ENCODE measurements at places on chromosomes 7 and 10.

- no peak for DNase-seq
These were observed 162.2 kb downstream of the SH3PXD2A start for GRCh38 chr10:103692952-103693811.

DNA sequence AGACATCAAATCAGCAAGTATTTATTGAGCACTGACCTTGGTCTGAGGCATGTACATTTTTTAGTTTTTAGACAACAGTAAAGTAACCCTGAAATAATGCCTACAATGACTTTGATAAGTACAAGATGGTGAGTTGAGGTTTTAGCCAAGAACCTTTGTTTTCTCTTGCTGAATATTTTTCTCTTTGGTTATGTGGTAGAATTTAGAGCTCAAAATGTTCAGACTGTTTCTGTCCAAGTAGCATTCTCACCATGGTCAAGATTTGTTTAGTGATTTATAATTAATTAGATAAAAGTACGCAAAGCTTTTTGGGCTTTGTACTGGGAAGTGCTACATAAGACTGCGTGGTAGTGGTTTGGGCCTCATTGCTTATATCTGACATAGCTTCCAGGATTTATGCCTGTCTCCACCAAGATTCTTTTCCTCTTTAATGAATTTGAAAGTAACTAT lies 102.4 kb downstream of the KAT6B start:
- DNase-seq, result no peak

GRCh38 chr7:72092769-72093168 lies 319.4 kb downstream of the CALN1 start:
- DNase-seq, result no peak

GRCh38 chr10:128884496-128885072 lies 582.5 kb upstream of the MGMT start:
- no peak for DNase-seq

- DNase-seq, result no peak
These were observed 32.7 kb downstream of the CALML5 start for GRCh38 chr10:5466451-5467206.

DNA sequence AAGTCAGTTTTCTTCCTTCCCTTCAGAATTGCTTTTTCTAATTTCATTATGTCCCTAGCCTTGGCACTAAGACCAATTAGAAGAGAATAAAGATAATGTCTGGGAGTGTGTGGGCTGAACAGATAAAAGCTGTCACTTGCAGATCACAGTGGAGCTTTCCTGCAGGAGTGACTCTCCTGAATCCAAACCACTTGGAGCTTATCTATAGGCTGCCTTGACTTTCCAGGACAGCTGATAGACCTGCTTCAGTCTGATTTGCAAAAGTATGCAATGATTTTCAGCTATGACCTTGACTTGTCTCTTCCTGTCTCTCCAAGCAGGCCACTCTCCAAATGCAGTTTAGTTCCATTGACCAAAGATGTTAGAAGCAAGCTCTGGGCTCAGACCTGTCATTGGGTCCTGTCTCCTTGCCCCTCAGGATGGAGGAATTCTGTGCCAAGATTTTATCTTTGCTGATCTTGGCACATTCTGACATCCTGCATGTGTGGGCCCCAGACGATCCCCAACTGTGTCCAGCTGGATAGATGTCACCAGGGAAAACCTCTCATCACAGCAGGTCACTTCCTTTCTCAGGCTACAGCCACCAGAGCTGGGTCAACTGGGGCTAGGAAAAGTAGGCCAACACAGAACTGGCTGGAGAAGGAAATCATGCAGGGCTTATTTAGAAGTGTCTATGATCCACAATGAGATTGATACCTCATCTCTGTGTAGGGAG lies 120.9 kb upstream of the ZNF438 start:
- no peak for DNase-seq
